Testis (tissue), 5 donors: ENCODE measurements at places on chromosomes 16 and 17. TPM values are rescaled to one million over a fixed set of nuclear protein-coding genes. Genes with fewer than 3 reads are reported as not detected.

Gene NGFR
- polyA plus RNA-seq, result 21.5 TPM

Gene CCDC200
- 91.1 TPM for polyA plus RNA-seq

Gene KRTAP3-2
- polyA plus RNA-seq, result not detected

Gene MOSMO
- polyA plus RNA-seq, result 17.4 TPM

Gene CHP2
- polyA plus RNA-seq, result 8.0 TPM

Gene ARL5C
- polyA plus RNA-seq, result not detected

Gene TEX14
- polyA plus RNA-seq, result 96.5 TPM

Gene CHST5
- polyA plus RNA-seq, result 0.26 TPM

Gene GINS2
- polyA plus RNA-seq, result 11.8 TPM

Gene GSDMA
- 0.34 TPM for polyA plus RNA-seq

Gene EPOP
- 18.6 TPM for polyA plus RNA-seq

Gene BAHCC1
- polyA plus RNA-seq, result 11.3 TPM

Gene NPIPB6
- 47.5 TPM for polyA plus RNA-seq
